Esophagus squamous epithelium (tissue), 5 donors: ENCODE measurements at places on chromosomes 13 and 19. TPM values are rescaled to one million over a fixed set of nuclear protein-coding genes. Genes with fewer than 3 reads are reported as not detected.

DNA sequence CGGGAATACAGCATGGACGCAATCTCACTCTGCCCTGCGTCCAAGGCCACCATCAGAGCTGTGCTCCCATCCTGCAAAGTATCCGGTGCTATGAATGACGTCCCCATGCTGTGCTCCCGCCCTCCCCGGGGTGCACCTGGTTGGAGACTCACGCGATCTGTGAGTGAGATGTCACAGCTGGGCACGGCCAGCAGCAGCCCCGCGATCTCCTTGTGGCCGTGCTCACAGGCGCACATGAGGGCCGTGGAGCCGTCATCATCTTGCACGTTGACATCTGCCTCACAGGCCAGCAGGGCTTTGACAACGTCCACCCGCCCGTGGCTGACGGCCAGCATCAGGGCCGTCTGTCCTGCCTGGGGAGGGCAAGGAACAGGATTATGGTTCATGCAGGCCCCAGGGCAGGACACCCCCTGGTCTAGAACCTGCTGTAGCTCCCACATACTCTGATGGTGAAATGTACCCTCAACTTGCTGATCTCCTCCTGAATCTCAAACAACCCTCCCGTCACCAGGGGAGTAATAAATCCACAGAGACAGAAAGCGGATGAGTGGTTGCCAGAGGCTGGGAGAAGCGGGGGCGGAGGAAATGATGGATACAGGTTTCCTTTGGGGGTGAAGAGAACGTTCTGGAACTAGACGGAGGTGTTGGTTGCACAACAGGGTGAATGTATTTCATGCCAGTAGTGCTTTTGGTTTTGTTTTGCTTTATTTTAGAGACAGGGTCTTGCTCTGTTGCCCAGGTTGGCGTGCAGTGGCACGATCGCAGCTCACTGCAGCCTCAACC, 14.5 kb upstream of the SPC24 start:
- H3K27me3 ChIP-seq: no peaks in the 10 kb centered on the region
- H3K4me1 ChIP-seq: peaks cover 25% of the 10 kb centered on the region
- no peak overlapping the region for H3K4me3 ChIP-seq
- H3K27ac ChIP-seq: peak overlapping the region; percentile 85
- DNase-seq: no peak

GRCh38 chr19:45186509-45187334, 8.1 kb downstream of the BLOC1S3 start:
- no peak overlapping the region for H3K4me3 ChIP-seq
- peaks cover 22% of the 10 kb centered on the region for H3K4me1 ChIP-seq
- DNase-seq: no peak
- H3K36me3 ChIP-seq: peaks cover 8% of the 10 kb centered on the region
- H3K27me3 ChIP-seq: no peaks in the 10 kb centered on the region

Gene ICAM1
- 6.0 TPM for total RNA-seq

Gene TMC4
- 45.6 TPM for total RNA-seq
